ENCODE measurements at places on chromosomes 3 and 15.

- DNase-seq: no peak
Observed at GRCh38 chr3:186261638-186262037, 100.4 kb downstream of the DGKG start.

DNA sequence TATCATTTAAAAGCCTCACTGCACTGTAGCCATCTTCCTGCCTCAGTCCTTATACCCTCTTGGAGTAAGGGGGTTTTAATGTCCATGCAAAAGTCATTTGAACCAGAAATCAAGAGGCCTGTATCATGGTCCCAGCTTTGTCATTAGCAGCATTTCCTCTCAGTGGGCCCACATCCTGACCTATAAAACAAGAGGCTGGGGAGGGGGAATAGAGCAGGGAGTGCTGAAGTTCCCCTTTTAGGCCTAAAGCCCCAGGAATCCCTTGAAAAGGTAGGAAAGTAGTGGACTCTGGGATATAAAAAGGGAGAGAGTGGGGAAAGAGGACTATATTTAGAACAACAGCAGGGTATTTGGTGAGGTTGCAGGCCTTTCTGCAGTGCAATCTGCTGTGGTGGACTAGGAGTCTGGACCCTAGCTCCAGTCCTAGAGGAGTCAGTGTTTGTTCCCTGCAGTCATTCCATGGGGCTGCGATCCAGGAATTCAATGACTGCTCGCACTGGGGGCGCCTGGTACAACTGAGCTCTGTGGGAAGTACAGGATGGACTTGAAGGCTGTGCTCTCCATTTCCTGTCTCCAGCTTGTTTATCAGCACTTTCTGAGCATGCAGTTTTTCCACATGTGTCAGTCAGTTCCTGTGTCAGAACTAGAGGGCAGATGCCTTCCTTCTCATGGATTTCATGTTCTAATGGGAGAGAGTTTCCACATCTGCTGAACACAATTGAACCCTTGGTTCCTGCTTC, 46.8 kb downstream of the PDHB start:
- peak; percentile 12 for DNase-seq

GRCh38 chr3:134630506-134630905, 20.3 kb downstream of the KY start:
- DNase-seq: no peak

GRCh38 chr3:52851348-52851747, 16.5 kb upstream of the MUSTN1 start:
- peak; percentile 32 for DNase-seq

DNA sequence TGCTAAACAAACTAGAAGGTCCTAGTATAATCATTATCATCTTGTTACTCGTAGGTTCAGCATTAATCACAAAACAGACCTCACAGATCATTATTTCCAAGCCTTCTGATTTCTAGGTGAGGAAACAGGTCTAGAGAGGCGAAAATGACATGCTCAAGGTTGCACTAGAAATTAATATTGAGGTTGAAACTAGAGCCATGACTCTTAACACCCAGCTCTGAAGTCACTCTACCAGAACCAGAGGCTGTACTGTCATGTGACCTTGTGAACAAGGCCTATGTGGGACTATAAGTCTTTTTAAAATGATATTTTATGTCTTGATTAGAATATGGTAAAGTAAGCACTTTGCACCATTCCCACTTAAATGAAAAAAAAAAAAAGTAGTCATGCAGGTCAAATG, 23.8 kb upstream of the FGF12 start:
- no peak for DNase-seq

DNA sequence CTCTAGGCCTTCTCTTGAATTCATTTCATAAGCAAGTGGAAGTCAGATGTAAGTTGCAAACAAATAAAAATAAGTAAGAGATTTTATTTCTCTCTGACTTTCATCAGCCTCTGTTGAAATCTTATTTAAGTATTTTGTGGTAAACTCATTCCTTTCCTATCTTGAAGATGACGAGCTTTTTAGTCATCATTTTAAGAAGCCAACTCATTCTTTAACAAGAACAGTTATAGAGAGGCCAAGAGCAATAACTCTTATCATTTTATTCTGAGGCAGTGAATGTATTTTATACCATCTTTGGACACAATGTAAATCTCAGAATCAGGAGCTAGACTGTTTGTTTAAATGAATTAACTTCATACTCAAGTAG, 147.5 kb upstream of the MBNL1 start:
- no peak for DNase-seq

DNA sequence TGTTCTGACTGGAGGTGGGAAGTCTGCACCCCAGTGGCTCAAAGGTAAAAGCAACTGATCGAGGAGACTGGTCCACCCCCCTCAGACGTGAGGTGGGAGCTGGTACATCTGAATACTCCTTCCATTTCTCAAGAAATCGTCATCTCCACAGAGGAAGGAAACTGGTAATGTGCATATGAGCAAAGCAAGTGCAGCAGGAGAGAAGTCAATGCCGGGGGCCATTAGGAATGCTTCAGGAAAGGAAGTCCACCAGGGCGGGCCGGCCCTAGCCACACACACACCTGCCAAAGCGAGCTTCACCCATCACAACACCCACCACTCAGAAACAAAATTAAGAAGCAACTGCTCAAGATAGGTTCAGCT, 8.5 kb downstream of the TBC1D2B start:
- peak; percentile 76 for DNase-seq

- DNase-seq: no peak
Observed at GRCh38 chr3:124607163-124607562, 123.1 kb upstream of the UMPS start.

All from suppressor macrophage (primary cell).